ENCODE measurements at places on chromosomes 12 and 14.

DNA sequence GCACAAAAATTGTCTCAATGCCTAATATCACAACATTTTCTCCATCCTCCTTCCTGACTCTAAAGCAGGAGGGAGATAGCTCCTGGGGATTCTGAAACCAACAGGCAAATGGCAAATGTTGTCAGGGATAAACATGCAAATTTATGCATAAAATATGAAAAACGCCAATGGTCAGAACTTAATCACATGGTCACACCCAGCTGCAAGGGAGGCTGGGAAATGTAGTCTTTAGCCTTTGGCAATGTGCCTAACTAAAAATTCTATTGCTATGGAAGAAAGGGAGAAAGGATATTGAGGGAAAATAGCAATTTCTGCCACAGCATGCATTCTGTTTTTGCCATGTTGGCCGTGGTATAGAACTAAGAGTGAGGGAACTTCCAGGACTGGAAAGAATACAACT, 11.7 kb upstream of the OASL start:
- DNase-seq = no peak

DNA sequence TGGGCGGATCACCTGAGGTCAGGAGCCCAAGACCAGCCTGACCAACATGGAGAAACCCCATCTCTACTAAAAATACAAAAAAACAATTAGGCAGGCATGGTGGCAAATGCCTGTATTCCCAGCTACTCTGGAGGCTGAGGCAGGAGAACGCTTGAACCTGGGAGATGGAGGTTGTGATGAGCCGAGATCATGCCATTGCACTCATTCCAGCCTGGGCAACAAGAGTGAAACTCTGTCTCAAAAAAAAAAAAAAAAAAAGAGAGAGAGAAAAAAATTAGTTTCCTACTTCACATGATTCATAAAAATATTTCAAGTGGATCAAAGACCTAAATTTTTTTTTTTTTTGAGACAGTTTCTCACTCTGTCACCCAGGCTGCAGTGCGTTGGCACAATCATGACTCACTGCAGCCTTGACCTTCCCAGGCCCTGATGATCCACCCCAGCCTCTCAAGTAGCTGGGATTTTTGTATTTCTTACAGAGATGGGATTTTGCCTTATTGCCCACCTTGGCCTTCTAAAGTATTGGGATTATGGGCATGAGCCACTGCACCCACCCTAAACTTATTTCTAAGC, 24.9 kb downstream of the FCF1 start:
- no peak for DNase-seq

DNA sequence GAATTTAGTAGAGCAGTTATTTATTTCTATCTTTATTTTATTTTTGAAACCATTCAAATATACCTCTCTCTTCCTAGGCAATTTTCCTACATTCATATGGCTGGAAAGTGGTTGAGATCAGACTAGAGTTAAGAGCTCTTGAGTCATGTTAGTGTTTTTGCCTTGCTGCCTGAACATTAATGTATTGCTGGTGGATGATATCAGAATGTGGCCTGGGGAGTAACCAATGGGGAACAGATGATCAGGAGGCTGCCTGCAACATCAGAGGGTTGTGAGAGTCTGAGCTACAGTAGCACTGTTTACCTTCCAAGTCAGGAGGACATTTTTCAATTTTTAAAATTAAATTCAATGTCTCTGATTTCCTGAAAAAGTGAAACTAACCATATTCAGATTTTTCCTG, 166.3 kb upstream of the TRHDE start:
- no peak for DNase-seq

DNA sequence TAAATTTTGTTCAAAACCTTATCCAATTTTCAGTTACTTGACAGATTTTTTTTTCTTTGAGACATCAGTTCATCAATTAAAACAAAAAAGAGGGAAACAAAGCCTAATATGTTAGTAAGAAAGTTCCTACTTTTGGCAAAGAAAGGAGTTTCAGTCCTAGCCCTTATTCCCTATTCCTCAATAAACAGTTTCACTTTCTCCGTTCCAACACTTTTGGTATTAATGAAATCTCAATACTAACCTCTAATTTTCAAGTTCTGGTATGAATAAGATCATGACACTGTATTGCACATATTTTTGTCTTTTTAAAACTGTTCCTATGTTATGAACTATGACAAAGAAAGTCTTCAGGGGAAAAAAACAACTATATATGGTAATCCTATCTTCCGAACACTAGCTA, 48.4 kb downstream of the RPS6KA5 start:
- DNase-seq = no peak

GRCh38 chr12:78767264-78767981, 97.2 kb upstream of the SYT1 start:
- no peak for DNase-seq

DNA sequence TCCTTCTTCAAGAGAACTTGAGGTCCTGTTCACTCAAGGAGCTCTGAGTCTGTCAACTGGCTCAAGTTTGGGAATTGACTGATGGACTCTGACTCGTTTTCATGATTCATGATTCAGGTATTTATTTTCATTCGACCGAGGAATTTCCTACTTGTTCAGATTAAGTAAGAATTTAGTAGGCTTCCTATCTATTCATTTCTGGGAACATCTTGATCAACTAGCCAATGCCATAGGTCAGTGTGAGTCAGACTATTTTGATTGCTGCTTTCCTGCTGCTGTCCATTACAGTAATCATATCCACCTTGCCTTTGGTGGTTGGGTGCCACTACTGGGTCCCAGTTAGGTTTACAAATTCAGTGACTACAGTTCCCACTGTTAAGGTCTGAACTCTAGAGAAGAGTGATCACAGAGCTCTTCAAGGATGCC, 6.1 kb downstream of the FAM186A start:
- no peak for DNase-seq

DNA sequence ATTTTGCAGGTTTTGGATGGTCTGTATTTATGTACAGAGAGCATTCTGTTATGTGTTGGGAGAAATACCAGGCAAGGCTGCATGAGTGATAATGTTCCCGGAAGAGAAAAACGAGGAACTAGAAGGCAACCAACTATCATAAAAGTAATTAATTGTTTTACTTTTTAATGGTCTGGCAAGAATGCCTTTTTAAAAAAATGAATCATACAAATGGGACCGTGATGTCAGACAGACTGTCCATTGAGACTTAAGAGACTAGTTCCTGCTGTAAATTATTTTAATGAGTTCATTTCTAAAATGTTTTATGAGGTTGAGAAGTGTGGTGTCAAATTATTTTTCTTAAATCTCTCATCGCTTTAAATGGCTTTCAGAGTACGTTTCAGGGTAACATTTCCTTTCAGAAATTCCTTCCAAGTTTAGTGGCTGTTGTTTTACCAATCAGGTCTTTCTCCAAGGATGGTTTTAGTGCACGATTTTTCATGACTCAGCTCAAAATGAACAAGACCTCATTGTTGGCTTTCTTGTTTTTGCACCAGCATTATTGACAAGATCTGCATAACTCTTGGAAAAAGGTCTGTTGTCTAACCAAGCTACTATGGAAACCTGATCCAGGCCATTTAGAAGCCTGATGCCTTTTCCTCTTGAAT, 86.1 kb upstream of the ARHGAP5 start:
- no peak for DNase-seq

- no peak for DNase-seq
These were observed 60.2 kb downstream of the RIMBP2 start for GRCh38 chr12:130655881-130656280.

DNA sequence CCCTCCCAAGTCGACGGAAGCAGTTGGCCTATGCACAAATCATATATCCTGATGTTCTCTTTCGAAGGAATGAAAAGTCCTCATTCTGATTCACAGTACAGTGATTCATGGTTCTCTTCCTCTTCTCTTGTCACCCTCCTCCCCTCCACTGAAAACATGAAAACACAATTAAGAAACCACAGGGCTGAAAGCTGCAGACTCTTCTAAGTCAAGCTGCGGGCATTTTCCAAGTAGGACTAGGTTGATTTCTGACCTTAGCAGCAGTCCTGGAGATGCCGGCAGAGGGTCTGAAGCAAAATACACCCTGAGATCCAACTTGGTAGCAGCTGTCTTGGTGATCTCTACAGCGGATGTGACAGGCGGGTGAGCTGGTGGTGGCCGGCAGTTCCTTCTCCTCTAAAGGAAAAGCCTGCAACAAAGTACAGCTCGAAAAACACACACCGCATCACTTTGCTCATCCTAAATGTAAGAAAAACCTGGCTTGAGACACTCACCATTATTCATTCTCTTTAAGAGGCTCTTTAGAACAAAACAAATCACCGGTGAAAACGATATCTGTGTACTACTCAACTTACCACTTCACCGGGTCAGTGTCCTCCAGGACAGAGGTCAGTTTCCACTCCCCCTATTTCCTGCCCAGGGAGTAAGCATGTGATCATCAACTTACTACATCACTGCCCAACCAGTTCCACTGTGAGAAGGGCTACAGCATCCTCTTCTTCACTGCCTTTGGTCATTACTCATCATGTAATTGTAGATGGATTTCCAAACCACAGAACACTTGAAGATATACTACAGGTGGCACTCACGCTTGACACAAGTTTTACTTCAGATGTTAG, 6.0 kb downstream of the TMCC3 start:
- DNase-seq = no peak

DNA sequence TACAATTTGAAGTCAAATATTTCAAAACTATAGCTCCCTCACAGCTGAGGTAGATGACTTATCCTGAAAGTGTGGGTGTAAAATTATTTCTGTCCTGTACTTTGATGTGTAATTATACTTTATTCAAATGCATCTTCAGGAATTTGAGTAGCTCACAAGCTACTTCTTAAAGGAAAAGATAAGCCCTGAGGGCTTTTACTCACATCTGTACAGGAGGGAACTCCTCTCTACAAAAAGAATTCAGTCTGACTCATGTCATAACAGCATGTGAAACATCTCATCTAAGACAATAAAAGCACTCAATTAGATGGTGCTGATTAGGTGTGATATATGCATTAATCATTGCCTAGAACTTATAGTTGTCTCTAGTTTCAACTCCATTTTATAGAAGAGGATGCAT, 452.0 kb downstream of the PRKD1 start:
- DNase-seq = no peak

GRCh38 chr12:92363295-92364146, 217.9 kb upstream of the BTG1 start:
- peak; percentile 17 for DNase-seq

GRCh38 chr14:89899917-89900663, 54.4 kb downstream of the EFCAB11 start:
- no peak for DNase-seq

DNA sequence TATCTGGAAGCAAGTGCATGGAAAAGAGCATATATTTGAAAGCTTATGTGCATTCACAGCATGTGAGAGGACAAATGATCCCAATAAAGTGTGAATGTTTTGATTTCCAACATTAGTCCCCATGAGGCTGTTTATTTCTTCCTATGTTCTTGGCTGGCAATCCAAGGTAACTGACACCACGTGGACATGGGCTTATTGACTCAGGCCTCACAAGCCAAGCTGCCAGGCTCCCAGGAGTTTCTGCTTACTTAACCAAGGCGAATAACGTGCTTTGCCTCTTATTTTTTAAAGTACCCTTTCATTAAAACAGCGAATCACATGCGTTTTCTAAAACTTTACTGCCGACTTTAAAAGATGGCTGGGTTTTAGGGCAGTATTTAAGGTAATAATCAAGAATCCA, 441.7 kb downstream of the FUT8 start:
- no peak for DNase-seq

DNA sequence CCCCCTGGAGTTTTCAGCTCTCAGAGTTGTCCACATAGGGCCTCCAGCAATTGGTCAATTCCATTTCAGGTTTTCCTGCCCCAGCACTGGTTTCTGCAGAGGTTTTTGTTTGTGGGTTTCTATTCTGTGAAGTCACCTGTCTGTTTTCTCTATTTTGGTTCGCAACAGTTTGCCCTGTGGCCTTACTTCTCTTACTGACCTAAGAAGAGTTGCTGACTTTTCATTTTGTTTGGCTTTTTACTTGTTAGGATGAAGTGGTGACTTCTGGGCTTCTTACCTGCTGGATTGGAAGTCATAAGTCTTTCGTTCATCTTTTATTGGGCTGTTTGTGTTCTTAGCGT, 196.4 kb upstream of the PARP11 start:
- no peak for DNase-seq

- no peak for DNase-seq
These were observed 12.8 kb downstream of the CHST11 start for GRCh38 chr12:104469523-104469922.

GRCh38 chr12:109527489-109528123, 45.7 kb downstream of the MMAB start:
- DNase-seq = no peak

DNA sequence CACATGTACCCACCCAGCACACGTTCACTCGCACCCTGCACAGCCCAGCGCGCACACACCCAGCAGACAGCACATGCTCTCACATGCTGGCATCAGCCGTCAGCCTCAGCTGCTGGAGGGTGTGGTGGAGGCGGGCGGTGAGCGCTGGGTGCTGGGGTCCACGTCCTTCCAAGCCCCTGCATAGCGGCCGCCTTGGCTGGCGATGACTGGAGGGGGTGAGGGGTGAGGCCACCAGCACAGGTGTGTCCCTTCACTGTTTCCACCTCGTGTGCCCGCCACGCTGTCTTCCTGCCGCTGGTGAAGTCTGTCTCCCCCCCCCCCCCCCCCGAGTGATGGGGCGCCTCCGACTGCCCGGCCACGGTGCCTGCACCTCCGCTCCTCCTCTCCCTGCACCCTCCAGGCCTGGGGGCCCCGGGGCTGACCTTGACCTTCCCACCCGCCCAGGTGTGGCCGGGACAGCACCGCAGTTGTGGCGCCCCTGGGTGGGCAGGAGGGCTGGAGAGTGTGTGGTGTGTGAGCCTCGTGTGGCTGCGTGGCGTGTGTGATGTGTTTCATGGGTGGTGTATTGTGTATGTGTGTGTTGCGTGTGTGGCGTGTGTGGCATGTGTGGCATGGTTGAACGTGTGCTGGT, 37.4 kb downstream of the NOC4L start:
- DNase-seq = no peak

DNA sequence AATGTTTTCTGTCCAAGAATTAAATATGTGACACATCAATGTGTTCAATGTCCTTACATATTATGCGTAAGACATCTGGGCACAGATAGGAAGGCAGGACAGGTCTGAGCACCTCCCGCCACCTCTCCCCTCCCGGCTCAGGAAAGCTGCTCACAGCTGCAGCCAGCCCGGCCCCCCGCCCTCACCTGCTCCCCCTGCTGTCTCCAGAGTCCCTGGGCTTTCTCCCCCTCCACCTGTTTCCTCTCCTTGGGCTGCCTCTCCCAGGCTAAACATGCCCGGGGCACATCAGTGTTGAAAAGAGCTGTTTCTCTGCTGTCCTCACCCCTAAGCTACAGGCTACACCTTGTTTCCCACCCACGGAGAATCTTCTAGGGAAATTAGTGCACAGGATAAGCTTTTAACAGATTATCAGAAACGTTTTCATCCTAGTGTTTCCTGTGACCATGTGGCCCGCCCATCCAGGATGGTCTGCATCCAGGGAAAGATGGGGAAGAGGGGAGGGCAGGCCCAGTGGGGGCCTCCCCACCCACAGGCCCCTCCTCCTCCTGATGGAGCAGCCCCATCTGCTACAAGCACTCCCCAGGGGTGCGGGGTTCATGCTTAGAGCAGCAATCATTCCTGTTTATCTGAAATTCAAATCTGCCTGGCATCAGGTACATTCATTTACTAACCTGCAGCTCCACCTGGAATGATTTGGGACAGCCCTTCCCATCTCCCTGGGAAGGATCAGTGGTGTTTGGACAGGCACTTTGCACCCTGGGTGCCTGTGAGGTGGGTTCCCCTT, 273.8 kb upstream of the SFSWAP start:
- no peak for DNase-seq
